GM03348 (cell line): ENCODE measurements at places on chromosomes 16 and 17.

GRCh38 chr17:51995797-51996403, 162.6 kb downstream of the CA10 start:
- DNase-seq = no peak

DNA sequence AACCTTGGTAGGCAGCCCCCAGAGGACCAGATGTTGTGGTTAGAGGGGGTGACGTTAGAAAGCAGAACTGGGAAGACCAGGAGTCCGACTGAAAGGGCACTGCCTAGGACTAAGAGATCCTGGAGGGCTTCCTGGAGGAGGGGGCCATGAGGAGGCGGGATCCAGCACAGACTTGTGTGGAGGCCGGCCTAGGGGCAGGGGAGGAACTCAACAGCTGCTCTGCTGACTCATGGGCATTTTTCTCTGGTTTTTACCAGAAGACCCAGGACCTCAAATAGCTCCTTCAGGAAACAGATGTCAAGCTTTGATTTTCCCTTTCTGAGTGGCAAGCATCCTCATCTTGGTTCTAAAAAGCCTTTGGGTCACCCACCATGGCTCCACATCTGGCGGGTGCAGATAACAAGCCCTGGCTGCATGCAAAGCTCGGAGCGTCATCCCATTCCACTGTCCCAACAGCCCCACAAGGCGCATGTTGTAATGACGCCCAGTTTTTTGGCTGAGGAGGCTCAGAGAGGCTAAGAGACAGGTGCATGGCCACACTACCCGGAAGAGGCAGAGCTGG, 29.0 kb downstream of the IL21R start:
- DNase-seq = no peak

DNA sequence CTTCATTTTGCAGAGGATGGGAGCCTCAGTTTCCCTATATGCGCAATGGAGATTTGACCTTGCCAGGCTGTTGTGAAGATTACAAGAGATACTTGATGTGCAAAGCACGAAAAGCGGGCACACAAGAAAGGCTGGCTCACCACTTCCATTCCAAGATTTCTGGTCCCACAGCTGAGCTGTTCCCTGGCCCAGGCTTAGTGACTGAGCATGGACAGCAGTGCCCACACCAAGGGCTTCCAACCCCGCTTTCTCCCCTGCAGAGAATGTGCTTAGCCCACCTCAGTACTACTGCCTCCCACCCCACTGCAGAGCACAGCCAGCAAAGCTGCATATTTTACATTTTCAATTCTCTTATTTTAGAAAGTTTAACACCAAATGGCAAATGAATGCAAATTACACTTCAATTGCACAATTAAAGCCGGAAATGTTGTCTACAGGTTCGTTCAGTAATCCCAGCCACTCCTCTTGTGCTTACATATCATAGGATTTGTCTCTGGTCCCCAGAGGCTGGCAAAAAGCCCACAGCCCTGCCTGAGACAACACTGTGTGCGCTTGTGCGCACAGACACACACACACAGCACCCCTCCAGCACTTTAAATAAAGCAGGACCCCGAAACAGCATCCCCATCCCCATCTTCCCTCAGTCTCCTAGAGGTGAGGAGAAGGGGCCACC, 51.8 kb downstream of the VAC14 start:
- no peak for DNase-seq

GRCh38 chr16:84973776-84974523, 37.4 kb downstream of the ZDHHC7 start:
- no peak for DNase-seq

DNA sequence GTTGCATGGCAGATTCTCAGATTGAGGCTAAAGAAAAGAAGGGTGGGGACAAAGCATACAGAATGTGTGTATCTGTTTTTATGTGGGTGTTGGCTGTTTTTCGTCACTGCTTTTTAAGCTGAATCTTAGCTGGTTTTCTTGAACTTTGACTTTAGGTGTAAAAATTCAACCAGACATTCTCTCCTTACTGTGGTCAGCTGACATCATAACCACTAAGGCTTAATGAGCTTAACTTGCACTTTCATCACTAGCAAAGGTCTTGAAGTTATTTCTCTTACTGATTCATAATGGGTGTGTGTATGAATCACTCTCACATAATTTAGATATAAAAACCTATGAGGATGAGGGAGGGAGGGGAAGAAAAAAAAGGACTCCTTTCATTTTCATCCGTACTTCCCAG, 4.0 kb upstream of the CDC6 start:
- peak; percentile 81 for DNase-seq

- no peak for DNase-seq
Measured at GRCh38 chr16:66254106-66254505, 112.4 kb upstream of the CDH5 start.

DNA sequence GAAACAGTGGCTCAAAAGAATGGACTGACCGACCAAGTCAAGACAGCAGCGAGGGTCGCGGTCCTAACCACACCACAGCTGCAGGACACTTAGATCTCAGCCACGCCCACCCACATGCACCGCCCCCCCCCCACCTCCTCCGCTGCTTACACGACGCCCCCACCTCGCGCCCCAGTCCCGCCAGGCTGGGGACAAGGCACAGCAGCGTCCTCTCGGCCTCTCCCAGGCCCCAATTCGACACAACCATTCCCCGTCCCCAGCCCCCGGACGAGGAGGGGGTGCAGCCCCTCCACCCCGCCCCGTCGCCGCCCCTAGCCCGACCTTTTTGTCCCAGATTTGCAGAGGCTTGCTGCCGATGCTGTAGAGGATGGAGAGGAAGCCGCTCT, 477 bp downstream of the CFAP20 start:
- peak; percentile 50 for DNase-seq

GRCh38 chr16:84036982-84037425, 5.6 kb downstream of the SLC38A8 start:
- DNase-seq = no peak

GRCh38 chr17:68349157-68349556, 57.9 kb downstream of the ARSG start:
- DNase-seq = no peak

DNA sequence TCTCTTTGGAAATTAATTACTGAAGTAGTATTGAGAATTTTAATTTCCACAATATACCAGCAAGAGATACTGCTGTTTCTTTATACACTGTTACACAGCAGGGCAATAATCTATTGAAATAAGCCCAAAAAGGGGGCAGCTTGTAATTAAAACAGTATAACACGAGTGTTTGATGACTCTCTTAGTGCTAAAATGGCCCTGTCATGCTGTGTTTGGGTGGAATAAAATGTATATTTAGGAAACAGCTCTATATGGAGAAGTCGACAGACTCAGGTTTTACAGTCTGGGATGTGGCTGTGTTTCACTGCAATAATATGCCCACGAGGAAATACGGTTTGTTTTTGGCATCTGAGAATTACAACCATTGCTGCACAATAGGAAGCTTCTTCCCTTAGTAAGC, 537.7 kb upstream of the HSBP1 start:
- no peak for DNase-seq

DNA sequence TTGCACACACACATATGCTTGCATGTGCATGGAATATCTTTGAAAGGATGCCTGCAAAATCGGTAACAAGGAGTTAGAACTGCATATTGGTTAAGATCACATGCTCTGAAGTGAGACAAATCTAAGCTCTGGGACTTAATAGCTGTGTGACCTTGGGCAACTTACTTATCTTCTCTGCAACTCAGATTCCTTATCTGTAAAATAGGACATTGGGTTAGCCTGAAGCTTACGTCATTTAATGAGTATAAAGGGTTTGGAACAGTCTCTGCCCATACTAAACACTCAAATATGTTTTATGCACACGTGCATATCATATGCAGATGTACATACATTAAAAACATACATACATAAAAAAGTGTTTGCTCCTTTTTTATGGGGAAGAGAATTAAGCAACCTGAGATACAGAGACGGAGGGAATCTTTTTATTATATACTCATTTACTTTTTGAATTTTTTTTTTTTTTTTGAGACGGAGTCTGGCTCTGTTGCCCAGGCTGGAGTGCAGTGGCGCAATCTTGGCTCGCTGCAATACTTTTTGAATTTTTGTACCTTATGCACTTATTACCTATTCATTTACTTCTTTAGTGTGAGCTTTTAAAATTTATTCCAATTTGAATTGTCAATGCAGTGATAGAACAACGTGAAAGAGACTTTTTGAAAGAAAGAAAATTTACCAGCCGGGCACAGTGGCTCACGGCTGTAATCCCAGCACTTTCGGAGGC, 206.2 kb downstream of the CCDC182 start:
- DNase-seq = no peak
